Common myeloid progenitor, CD34-positive (primary cell): ENCODE measurements at places on chromosomes 12 and 14.

DNA sequence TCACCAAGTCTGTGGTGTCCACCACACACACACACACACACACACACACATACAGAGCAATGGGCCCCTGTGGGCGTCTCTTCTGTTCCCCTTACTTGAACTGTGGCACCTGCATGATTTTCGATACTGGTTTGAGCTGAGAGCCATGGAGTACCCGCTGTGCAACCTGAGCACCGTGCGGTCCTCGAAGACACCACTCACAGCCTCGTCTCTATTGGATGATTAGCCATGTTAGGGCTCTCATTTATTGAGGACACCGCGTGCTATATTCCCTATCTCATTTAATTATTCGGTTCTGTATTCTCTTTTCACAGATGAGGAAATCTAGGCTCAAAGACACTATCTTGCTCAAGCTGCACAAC lies 623 bp upstream of the C14orf132 start:
- no peak for DNase-seq

- peak; percentile 28 for DNase-seq
Observed at GRCh38 chr12:113203852-113204760, 17.2 kb upstream of the TPCN1 start.

DNA sequence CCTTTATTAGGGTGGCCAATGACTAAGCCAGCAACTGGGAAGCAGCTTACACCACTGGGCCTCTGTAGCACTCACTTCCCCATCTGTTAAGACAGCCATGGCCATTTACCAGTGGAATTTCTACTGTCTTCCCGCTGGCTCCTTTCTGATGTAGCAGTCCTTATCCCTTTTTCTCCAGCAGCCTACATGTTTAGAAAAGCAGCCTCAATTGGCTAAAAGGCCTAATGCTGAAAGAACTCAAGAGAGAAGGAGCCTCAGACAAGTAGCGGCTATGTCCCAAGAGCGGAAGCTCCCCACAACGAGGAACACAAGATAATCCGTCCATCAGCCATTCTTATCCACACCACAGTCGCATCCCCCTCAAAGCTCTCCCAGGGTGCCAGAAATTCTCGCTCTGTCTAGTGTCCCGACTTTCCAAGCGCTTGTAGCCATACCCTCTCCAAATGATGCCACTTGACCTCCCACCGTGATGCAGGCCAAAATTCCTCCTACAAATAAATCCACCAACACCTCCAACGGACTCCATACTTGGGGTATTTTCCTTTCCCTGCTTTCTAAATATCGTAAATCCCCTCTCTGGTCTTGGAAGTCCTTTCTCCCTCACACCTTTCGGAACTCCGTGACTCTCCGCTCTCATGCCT lies 624 bp downstream of the M6PR start:
- peak; percentile 67 for DNase-seq

GRCh38 chr12:46891306-46891705 lies 65.5 kb upstream of the SLC38A4 start:
- DNase-seq: no peak

DNA sequence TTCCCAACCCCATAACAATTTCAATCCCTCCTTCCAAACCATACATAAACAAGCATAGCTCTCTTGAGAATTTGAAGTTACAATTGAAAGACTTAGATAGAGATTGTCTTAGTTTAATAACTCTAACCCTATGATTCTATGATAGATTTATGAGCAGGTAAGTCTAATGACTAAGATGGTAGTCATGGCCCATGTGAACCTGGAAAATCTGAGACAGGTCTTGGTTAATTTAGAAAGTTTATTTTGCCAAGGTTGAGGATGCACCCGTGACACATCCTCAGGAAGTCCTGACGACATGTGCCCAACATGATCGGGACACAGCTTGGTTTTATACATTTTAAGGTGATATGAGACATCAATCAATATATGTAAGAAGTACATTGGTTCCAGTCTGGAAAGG lies 248.8 kb downstream of the KCNH5 start:
- DNase-seq: no peak

DNA sequence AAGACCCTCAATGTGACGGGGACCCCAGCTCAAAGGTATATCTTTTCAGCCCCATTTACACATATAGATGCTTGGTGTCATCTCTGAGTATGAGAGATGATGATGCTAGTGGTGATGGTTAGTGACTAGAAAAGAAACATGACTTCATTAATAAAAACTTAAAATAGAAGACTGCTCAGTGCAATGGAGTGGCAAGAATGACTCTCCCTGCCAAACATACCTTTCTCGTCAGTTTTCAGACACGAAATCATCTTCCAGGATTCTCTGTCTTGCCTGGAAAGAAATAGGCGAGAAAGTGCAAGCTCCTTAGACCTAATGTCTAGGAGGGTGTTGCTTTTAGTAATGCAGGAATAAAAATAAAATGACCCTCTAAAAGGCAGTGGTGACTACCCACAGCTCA lies 71.7 kb downstream of the TPH2 start:
- DNase-seq: no peak

DNA sequence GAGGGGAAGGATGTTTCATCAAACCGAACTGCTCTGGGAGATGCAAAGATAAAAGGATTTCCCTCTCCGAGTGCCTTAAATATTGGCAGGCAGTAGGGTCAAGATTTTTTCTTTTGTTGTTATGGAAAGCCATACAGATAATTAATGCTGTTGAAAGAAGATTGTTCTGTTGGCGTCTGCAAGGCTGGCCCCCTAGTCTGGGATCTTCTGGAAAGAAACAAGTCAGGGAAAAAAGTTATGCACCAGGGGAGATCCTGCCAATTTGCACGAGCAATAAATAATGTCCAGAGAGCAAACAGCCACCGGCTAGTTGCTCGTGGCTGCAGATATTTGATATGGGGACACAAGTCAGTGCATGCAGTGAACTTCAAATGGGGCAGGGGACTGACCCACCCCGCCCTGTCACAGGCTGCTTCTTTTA lies 202.1 kb upstream of the MYL2 start:
- DNase-seq: no peak
